Vagina (tissue), 2 donors: ENCODE measurements at places on chromosomes 2 and 18. TPM values are rescaled to one million over a fixed set of nuclear protein-coding genes. Genes with fewer than 3 reads are reported as not detected.

GRCh38 chr2:3024401-3024935 is 353.1 kb downstream of the EIPR1 start:
- H3K27ac ChIP-seq = no peak overlapping the region
- no peaks in the 10 kb centered on the region for H3K4me1 ChIP-seq
- no peak overlapping the region for H3K4me3 ChIP-seq
- peak; percentile 70 for DNase-seq
- H3K36me3 ChIP-seq = no peaks in the 10 kb centered on the region
- H3K27me3 ChIP-seq = no peaks in the 10 kb centered on the region

GRCh38 chr2:189426886-189427285 is 14.4 kb upstream of the WDR75 start:
- no peak overlapping the region for H3K4me3 ChIP-seq
- no peak for DNase-seq
- no peaks in the 10 kb centered on the region for H3K4me1 ChIP-seq
- H3K27me3 ChIP-seq = no peaks in the 10 kb centered on the region

DNA sequence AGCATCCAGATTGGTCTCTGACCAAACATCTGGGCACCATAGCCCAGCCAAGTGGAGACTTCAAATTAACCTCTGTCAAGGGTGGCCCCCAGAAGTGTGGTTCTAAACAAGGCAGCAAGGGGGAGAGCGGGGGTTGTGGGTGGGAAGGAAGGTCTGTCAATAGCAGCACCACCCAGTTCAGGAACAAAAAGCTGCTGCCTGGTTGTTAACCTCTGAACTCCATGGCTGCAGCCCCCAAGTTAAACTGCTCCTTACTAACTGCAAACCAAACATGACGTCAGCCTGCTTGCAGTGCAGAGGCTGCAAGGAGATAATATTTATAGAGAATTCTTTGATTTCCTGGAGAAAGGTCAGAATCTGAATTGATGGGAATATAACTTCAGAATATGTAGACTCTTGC is 76.5 kb downstream of the ARL4C start:
- DNase-seq = no peak
- no peaks in the 10 kb centered on the region for H3K27me3 ChIP-seq
- peaks cover 13% of the 10 kb centered on the region for H3K4me1 ChIP-seq
- H3K36me3 ChIP-seq = no peaks in the 10 kb centered on the region

- H3K27ac ChIP-seq = no peak overlapping the region
- H3K27me3 ChIP-seq = no peaks in the 10 kb centered on the region
- H3K4me3 ChIP-seq = no peak overlapping the region
- H3K36me3 ChIP-seq = no peaks in the 10 kb centered on the region
Observed at GRCh38 chr18:54928236-54928635, 31.0 kb downstream of the CCDC68 start.

DNA sequence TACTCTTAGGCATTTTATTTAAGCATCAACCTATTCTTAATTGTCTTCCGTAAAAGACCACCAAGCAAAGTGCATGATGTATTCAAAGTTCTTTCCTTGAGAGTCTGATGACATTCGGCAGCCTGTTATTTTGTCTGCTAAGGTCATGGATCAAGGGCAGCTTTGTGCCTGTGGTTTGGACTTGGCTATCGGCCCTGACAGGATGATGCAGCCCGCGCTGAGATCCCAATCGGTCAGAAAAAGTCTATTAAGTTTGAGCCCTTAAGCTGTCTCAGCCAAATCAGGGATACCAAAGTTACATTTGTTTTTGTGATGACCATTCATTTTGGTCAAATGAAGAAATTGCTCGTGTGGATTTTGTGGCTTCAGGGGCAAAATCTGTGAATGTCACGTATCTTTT is 718.9 kb upstream of the FANCL start:
- no peak overlapping the region for H3K4me3 ChIP-seq
- no peaks in the 10 kb centered on the region for H3K27me3 ChIP-seq
- H3K4me1 ChIP-seq = no peaks in the 10 kb centered on the region
- no peak overlapping the region for H3K27ac ChIP-seq

DNA sequence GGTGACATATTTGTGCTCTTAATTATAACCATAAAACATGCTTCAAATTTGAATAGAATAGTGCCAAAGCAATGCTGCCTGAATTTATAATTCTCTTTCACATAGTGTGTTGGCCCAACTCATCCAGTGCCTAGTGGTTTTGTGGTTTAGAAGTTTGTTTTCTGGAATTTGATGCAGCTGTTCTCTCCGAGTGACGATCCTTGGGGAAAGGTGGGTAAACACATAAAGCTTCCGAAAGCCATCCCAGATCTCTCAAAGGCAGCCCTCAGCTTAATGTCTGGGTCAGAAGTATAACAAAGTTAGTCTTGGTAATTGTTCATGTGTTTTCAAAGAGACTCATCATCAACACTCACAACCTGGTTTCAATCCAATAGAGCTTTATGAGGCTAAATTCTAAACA is 235.6 kb upstream of the CDH2 start:
- H3K27me3 ChIP-seq = no peaks in the 10 kb centered on the region
- H3K4me1 ChIP-seq = no peaks in the 10 kb centered on the region
- no peak overlapping the region for H3K4me3 ChIP-seq

GRCh38 chr2:140863713-140864112 is 1267.1 kb downstream of the LRP1B start:
- no peak overlapping the region for H3K27ac ChIP-seq
- no peak for DNase-seq
- H3K27me3 ChIP-seq = no peaks in the 10 kb centered on the region
- H3K36me3 ChIP-seq = no peaks in the 10 kb centered on the region

GRCh38 chr2:11920993-11921583 is 174.7 kb downstream of the LPIN1 start:
- H3K4me3 ChIP-seq = no peak overlapping the region
- H3K27ac ChIP-seq = no peak overlapping the region
- no peaks in the 10 kb centered on the region for H3K27me3 ChIP-seq
- H3K36me3 ChIP-seq = no peaks in the 10 kb centered on the region
- no peak for DNase-seq

DNA sequence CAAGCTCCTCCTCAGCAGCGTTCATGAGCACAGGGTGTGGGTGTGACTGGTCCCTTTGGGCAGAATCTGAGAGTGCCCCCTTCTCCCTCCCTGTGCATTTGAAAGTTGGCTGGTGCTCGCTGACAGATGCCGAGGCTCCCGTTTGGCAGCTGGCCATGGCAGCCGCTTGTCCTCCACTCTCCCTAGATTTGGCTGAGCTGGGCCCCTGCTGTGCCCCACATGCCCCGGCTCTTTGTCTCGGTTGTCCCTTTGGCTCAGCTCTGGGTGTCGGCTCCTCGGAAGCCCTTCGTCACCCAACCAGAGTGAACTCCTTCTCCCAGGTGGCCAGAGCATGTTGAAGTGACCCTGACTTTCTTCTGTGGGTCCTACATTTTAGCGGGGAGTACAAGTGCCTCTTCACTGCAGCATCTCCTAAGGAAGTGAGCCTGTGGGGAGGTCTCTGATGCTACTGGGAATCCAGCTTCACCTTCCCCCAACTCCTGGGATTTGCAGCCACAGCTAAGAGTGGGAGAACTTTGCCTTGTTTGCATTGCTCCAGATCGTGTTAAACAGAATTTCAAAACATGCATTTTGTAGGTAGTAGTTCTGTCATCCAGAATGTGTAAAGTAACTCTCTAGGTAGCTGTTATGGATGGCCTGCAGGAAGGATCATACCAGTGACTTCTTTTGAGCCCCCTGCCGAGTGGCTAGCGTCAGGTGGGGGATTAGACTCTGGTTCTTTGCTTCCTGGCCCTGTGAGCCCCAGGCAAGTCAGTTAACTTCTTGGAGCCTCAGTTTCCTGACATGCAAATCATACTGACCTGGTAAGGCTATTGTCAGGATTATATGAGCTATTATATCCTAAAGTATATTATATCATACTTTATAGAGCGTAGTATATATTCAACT is 24.2 kb downstream of the HPCAL1 start:
- H3K36me3 ChIP-seq = no peaks in the 10 kb centered on the region
- no peaks in the 10 kb centered on the region for H3K27me3 ChIP-seq
- no peak overlapping the region for H3K27ac ChIP-seq
- DNase-seq = no peak

- no peaks in the 10 kb centered on the region for H3K27me3 ChIP-seq
- no peak overlapping the region for H3K27ac ChIP-seq
- H3K4me3 ChIP-seq = no peak overlapping the region
- H3K4me1 ChIP-seq = no peaks in the 10 kb centered on the region
- H3K36me3 ChIP-seq = no peaks in the 10 kb centered on the region
Observed at GRCh38 chr2:21163213-21163612, 39.4 kb downstream of the TDRD15 start.

DNA sequence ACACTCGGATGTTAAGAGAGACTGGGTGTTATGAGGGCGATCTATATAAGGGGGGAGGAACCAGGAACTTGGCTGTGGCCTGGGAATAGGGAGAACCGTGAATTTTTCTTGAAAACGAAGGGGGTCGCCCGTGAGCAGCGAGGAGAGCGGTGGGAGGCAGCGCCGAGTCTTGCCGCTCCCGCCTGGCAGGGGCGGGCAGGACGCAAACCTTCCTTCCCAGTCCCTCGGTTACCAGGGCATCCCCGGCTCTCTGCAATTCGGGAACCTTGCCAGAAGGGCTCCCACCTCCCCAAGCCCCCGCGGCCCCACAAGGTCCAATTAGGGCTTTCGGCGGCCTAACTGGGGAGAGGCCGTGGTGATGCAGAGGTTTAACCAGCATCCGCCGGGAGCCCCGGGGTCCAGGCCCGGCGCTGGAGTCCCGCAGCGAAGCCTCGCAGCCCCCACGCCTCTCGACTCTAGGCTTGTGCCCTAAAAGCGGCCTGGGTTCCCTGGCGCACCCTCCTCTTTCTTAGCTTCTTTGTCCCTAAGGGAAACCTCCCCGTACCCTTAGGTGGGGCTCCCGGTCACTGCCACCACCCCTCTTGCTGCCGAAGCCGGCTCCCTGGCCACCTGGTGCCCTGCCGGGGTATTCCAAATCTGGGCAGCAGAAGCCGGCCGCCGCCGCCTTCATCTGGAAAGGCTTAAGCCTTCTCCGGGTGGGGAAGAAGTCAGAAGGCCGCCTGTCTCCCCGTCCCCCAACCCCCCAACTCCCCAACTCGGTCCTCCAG is 680 bp upstream of the FHOD3 start:
- peak; percentile 92 for DNase-seq
- peak overlapping the region; percentile 59 for H3K4me3 ChIP-seq
- H3K36me3 ChIP-seq = no peaks in the 10 kb centered on the region
- peaks cover 18% of the 10 kb centered on the region for H3K4me1 ChIP-seq
- H3K27ac ChIP-seq = peak overlapping the region; percentile 62

DNA sequence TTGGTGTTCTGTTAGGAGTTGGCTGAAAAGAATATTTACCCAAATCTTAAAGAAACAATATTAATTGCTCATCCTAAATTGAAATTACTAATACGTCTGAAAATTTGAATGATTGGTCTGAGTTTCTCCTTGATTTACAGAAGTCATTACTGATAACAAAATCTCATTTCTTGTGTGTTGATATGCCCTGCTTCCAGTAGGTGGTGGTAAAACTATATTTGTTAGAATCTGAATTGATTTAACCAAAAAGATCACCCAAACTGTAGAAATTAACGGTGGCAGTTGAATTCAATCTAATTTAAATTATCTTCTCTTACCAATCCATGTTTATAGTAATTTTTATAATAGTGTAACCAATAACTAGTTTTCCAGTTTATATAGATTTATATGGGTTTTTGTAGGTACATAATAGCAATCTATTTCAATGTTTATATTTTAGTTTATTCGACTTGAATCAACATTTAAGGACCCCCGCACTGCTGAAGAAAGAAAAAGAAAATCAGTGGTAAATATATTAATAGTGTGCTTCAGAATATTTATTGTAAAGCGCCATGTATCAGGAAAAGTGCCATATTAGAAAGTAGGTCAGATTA is 38.3 kb downstream of the PAPOLG start:
- no peaks in the 10 kb centered on the region for H3K4me1 ChIP-seq
- peaks cover 67% of the 10 kb centered on the region for H3K36me3 ChIP-seq
- no peaks in the 10 kb centered on the region for H3K27me3 ChIP-seq
- H3K27ac ChIP-seq = no peak overlapping the region

DNA sequence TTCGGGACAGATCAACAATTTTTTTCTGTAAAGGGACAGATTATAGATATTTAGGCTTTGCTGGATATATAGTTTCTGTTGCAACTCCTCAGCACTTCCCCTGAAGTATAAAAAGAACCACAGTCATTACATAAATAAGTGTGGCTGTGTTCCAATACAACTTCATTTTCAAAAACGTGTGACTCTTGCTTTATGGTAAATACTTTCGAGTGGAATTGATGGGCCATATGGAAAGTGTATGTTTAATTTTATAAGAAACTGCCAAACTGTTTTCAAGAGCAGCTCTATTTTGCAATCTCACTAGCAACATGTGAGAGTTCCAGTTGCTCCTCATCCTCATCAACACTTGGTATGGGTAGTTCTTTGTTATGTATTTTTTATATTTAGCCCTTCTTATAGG is 370.9 kb downstream of the PLCL1 start:
- H3K4me1 ChIP-seq = no peaks in the 10 kb centered on the region
- no peak for DNase-seq
- H3K27me3 ChIP-seq = no peaks in the 10 kb centered on the region
- no peak overlapping the region for H3K4me3 ChIP-seq

DNA sequence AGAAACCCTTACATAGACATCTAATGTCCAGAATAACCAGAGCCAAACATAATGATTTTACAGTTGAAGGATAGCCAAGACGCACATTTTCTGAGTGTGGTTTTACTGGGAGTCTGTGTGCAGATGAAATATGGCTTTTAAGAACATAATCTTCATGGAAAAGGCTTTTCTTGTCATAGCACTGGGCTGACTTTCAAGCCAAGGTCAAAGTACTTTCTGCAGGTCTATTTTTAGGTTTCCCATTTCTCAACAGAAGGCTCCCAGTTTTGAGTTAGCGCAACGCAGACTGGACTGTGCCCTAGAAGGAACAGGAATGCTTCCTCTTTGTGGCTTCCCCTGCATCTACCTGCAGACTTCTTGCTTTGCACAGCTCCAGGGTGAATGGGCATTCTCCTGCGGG is 92.3 kb upstream of the UPP2 start:
- no peaks in the 10 kb centered on the region for H3K36me3 ChIP-seq
- no peak overlapping the region for H3K4me3 ChIP-seq
- no peak overlapping the region for H3K27ac ChIP-seq

- H3K27ac ChIP-seq = no peak overlapping the region
- H3K27me3 ChIP-seq = no peaks in the 10 kb centered on the region
- no peaks in the 10 kb centered on the region for H3K36me3 ChIP-seq
- no peak for DNase-seq
Observed at GRCh38 chr2:65791404-65791975, 359.1 kb upstream of the SPRED2 start.

TCF23 gene
- 7.4 TPM for total RNA-seq

C1QL2 gene
- total RNA-seq = not detected

C2orf72 gene
- 0.25 TPM for total RNA-seq

ALPI gene
- not detected for total RNA-seq

KCNG2 gene
- not detected for total RNA-seq

BUB1 gene
- total RNA-seq = 5.4 TPM

FBXO48 gene
- 1.2 TPM for total RNA-seq

AFF3 gene
- total RNA-seq = 7.6 TPM

SERPINB13 gene
- 131 TPM for total RNA-seq

CDH20 gene
- not detected for total RNA-seq

GPR45 gene
- total RNA-seq = not detected
